NCI-H2029 (cell line): ENCODE measurements at places on chromosomes 3 and 15.

DNA sequence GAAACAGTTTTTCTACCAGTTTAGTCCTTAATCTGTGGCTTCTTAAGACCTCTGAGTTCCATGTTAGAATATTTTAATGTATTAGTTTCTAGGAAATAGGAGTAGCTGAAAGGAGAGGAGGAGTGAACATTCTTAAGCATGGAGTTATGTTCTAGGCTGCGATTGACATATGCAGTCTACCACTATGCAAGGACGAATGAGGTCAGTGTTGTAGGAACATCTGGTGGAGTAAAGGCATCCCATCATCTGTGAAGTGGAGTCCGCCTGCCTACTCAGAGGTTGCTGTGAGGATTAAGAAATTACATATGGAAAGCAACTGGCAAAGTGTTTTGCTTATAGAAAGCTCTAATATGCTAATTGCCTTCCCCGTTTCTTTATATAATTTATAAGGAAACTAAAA is 45.1 kb downstream of the SNAPC5 start:
- DNase-seq: no peak

- DNase-seq: peak; percentile 2
These were observed 341.7 kb downstream of the CLSTN2 start for GRCh38 chr3:140276703-140277102.

GRCh38 chr15:27752691-27753090 is 346.4 kb downstream of the OCA2 start:
- DNase-seq: no peak

GRCh38 chr3:171399842-171400241 is 60.4 kb downstream of the TNIK start:
- DNase-seq: no peak

DNA sequence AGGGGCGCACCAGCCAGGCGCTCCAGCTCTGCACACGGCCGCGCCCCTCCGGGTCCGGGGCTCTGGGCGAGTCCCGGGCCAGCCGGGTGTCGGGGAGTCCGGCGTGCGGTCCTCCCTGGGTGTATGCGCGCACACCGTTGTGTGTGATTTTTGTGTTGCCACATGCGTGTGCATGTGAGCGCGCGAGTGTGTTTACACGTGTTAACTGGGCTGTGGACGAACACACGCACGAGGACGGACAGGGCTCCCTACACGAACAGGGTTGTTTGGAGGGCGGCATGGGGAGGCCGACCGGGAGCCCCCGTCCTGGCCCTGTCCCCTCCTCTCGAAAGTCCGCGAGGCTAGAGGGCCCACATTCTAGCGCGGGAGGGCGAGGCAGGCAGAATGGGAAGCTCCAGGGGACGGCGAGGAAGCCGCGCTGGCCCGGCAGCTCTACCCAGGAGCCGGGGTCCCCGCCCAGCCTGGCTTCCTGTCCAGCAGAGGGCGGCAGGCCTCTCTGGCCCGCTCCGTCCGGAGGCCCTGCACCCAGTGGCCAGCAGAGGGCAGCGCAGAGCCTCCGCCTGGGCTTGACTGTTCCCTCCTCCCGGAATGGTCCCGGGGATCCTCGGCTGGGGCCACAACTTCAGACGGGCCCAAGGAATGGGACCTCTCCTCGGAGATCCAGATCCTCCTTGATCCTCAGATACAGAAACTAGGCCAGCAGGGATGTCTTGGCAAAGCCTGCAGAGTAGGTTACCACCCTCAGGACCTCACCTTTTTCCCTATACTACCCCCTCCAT is 611 bp upstream of the LINGO1 start:
- DNase-seq: peak; percentile 26

- DNase-seq: no peak
These were observed 775 bp downstream of the TTC21A start for GRCh38 chr3:39108200-39108710.
